ENCODE measurements at places on chromosomes 1 and 21.

DNA sequence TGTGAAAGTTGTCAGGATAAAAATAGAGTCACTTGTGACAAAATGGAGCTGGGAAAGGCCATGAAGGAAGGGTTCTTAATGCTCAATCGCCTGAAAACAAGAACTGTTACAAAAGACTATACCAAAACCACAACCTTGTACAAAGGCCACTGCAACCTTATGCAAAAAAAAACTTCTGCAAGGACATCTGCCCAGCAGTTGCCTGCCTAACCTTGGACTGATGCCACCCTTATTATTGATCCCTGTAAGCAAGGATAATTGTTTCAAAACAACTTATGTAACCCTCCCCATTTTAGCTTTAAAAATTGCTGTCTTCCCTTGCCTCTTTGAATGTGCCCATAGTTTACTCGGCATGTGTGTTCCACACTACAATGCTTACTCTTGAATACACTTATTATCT lies 5.7 kb downstream of the ALG14 start:
- DNase-seq: no peak

DNA sequence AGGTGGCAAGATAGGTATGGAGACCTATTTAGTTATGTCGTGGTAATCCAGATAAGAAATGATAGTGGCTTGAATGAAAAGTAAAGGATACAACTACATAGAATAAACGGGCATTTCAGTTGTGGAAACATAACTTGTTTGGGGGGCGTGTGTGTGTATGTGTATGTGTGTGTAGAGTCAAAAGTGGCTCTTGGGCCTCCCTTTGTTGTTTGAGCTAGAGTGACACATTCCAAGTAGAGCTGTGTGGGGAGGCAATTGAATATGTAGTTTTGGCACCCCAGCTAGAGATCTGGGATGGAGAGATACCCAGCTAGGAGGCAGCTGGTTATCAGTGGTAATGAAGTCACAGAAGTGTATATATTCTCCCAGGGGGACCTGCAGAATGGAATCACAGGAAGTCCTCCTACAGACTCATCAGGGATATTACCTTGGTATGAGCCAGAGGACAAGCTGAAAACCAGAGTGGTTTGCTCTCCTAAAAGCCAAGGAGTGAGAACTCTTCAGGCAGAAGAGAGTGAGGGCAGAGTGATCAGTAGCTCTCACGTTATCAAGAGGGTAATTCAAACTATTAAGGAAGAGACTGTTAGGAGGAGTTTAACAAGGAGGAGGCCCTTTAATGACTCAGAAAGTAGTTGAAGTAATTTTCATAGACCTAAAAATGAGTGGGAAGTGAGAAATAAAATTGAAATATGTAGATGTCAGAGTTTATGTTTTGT lies 5.1 kb downstream of the CR1L start:
- no peak for DNase-seq

GRCh38 chr1:107670397-107671040 lies 294.5 kb downstream of the VAV3 start:
- no peak for DNase-seq

GRCh38 chr1:112457955-112458354 lies 50.8 kb upstream of the WNT2B start:
- no peak for DNase-seq

DNA sequence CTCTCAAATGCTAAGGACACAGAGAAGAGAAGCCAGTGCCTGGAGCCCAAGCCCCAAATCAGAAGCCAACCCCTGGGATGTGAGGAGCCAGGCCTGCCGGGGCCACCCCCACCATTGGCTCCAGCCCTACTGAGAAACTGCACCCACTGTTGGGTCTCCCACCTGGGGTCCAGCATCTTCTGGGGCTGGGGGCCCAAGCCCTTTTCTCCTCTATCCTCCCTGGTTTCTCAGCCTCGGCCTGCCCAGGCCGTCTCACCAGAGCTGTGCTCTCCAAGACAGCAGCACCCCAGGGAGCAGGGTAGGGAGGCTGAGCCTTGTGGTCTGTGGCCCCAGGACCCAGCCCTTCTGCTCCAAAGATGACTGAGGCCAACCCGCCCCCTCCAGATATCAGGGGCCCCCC lies 37.9 kb downstream of the SDC3 start:
- no peak for DNase-seq

DNA sequence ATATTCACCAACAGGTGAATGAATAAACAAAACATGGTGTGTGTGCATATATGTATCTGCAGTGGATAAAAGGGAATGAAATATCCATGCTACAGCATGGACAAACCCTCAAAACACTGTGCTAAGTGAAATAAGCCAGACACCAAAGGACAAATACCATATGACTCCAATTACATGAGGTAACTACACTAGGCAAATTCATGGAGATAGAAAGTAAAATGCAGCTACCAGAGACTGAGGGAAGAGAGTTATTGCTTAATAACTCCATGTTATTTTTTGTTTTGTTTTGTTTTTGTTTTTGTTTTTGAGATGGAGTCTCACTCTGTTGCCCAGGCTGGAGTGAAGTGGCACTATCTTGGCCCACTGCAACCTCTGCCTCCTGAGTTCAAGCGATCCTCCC lies 2.4 kb downstream of the ITLN1 start:
- DNase-seq: no peak

DNA sequence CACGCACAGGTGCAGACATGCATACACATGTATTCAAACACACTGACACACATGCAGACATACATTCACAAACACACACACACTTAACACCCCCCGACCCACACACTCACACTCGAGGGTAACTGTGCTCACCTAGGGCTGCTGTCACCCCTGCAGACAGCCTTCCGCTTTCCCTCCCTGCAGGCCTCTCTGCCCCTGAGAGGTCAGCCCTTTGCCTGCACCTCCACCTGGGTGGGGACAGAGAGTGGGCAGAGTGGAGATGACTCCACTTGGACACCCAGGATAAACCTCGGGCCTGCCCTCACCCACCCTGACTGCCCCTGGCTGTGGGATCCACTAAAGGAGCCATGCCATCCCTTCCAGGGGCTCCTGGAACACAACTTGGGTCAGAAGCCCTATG lies 264.3 kb downstream of the PTPRU start:
- no peak for DNase-seq

DNA sequence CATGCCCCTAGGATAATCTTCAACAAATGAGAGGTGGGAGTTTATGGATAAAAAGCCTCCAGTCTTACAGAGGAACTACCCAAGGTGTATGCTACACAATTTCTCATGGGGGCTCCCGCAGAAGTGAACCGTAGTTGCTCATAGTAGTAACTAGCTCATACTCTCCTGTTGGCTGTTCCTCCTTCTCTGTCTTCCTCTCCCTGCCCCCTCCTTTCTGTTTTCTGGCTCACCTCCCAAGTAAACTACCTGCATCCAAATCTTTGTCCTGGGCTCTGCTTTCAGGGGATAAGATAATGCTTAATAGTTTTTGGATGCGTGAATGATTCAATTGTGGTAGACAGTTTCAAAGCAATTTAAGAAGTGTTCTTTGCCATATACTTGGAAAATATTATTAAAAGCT lies 90.1 kb upstream of the ROR1 start:
- DNase-seq: no peak

DNA sequence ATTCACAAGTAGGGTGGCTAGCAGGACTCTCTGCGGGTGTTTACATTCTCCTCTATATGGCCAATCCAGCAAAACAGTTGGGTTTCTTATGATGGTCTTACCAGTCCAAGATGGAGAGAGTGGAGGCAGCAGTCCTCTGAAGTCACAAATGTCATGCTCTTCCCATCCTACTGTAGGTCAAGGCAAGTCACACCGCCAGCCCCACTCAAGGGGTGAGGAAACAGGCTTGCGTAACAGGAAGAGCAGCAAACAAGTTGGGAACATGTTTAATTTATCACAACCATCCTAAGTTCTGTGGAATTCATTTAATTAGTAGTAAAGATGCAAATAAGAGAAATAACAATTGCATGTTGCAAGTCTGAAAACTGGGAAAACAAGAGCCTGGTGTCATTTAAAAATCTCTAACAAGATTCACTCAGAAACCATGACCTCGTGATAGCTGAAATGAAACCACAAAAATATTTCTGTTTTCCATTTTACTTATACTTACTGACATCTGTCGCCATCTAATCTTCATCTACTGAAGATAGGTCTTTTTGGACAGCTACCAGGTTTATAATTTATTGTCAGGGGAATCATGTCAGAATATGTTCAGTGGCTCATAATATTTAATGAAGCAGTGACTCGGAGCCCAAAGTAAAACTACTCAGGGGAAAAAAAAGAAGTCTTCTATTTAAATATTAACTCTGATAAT lies 349.1 kb upstream of the FMN2 start:
- DNase-seq: no peak

GRCh38 chr1:234728740-234729139 lies 118.8 kb upstream of the IRF2BP2 start:
- DNase-seq: no peak

DNA sequence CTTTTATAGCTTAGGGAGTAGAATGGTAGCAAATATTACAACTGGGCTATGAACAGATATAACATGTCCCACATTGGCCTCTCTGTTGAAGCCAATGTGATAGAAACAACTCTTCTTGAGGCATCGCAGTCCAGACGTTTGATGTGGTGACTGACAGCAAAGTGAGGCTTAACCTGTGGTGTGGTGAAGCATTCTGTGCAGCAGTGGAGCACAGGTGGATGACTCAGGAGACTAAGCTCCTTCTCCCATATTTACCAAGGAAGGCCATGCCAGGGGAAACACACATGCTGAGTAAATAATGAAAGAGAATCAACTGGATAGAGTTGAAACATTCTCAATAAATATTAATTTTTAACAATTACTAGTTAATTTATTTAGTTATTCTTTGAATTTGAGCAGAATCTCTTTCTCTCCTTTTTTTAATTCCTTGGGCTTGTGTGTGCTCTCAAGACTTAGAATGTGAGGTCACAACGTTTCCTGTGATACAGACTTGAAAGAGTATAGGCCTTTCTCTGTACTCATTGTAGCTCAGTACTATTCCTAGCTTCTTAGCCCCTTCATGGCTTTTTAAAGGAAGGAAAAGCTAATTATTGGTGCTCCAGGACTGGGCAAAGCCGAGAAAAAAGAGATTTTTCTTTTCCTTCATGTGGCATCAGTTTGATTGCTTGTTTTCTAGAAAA lies 17.6 kb downstream of the CRB1 start:
- DNase-seq: no peak

DNA sequence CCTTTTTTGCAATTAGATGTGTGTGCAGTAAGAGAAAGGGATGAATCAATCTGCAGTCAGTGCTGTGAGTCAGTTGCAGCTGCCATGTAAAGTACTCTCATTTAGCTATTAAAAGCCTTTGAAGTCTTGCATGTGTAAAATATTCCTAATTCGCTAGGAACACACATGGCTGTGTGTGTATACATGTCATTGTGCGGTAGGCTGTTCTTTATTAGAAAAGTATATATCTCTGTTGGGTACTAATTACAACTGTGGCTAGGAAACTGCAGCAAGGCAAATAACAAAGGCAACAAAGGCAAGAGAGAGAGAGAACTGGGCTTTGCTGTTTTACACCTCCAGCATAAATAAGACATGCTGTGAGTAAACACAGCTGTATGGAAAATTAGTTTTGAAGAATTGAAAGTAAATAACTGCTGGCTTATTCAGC lies 41.7 kb downstream of the EPB41 start:
- DNase-seq: no peak

DNA sequence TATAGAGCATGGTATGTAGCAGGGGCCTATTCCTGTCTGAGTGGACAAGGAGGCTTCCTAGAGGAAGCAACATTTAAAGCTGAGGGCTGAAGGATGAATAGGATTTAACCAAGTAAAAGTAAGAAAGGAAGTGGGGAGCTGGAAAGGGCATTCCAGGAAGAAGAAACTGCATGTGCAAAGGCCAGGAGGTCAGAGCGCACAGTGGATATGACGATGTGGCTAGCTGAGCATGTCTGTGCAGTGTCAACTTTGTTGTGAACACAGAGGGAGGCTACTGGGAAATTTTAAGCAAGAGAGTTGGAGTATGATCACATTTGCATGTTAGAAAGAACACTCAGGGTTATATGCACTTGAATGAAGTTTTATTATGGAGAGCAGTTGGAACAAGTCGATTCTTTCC lies 28.6 kb upstream of the JUN start:
- no peak for DNase-seq

Measured in NCI-H510A (cell line).